Myocyte (in vitro differentiated cells): ENCODE measurements at places on chromosomes 12 and 14. TPM values are rescaled to one million over a fixed set of nuclear protein-coding genes. Genes with fewer than 3 reads are reported as not detected.

- DNase-seq = no peak
Measured at GRCh38 chr12:98194591-98194990, 320.8 kb upstream of the TMPO start.

- no peak for DNase-seq
Measured at GRCh38 chr14:65927931-65928356, 515.4 kb downstream of the FUT8 start.

- DNase-seq = peak; percentile 68
Measured at GRCh38 chr14:64704143-64704742, at the start of gene PLEKHG3. Gene PLEKHG3, plus strand, starts transcription at chr14:64704424. Its CDS starts 23,208 bp downstream, at chr14:64727632.

DNA sequence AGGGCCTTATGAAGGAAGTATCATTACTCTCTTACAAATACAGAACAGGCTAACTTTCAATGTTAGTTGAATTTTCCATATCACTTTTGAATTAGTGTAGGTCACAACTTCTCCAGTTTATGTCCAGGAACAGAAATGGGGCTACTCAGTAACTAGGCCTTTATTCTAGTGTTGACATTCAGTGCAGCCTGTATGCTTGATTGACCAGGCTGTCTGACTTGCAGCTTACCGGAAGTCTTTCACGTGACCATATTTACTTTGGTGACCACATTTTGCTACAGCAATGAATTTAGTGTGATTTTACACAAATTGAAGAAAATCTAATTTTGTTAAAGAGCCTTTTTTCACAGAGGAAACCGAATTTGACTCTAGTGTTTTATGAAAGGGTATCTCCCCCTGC is 12.4 kb downstream of the MTERF2 start:
- DNase-seq = no peak

DNA sequence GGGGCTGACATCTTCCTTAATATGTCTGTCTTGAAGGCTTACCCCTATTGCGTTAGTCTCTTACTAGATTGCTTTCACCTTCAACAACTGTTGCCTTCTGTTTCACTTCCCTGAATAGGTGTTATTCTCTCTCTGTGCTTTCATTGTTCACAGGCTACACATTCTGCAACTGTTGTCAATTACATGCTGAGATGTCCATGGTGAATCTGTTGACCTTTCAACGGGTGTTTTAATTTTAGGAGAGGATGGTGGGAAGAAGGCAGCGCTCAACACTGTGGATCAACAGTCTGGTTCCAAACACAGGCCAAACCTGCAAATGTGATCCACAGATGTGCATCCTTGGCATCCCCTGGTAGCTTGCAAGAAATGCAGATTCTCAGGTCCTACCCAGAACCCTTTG is 101.9 kb downstream of the DACT1 start:
- DNase-seq = no peak

- peak; percentile 14 for DNase-seq
Measured at GRCh38 chr14:83575301-83575700, 1954.6 kb upstream of the FLRT2 start.

DNA sequence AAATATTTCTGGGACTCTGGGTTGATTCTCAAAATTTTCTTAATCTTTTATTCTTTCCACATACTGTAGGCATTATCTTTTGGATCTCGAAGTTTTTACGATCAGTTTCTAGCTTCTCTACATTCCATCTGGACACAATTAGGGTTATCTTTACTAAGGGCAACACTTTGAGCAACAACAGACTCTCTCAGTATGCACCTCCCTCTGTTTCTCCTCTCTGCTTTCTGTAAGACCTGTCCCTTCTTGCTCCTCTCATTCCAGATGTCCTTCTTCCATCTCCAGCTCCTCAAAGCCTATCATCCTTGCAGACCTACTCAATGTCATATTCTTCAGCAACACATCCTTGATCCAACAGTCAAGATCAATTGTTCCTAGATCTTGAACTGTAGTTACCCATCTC is 457.0 kb downstream of the SLC6A15 start:
- no peak for DNase-seq

- DNase-seq = peak; percentile 34
Measured at GRCh38 chr12:4153343-4153892, 120.1 kb upstream of the CCND2 start.

DNA sequence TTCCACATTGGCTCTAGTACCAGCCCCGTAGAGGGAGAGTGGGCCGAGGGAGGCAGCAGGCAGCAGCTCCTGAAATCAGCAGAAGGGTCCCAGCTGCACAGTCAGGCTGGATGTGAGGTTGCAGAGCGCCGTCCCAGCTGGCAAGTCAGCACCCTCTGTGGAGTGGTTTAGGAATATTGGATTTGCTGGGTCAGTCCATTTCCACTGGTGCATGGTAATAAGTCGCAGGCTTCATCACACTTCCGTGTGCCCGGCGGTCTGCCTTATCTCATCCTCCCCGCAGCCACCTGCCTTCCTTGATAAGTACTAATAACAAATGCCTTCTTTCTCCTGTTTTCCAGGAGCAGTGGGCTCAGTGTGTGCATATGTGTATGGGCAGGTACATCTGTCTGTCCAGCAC is 112.9 kb downstream of the TSPAN9 start:
- no peak for DNase-seq

DNA sequence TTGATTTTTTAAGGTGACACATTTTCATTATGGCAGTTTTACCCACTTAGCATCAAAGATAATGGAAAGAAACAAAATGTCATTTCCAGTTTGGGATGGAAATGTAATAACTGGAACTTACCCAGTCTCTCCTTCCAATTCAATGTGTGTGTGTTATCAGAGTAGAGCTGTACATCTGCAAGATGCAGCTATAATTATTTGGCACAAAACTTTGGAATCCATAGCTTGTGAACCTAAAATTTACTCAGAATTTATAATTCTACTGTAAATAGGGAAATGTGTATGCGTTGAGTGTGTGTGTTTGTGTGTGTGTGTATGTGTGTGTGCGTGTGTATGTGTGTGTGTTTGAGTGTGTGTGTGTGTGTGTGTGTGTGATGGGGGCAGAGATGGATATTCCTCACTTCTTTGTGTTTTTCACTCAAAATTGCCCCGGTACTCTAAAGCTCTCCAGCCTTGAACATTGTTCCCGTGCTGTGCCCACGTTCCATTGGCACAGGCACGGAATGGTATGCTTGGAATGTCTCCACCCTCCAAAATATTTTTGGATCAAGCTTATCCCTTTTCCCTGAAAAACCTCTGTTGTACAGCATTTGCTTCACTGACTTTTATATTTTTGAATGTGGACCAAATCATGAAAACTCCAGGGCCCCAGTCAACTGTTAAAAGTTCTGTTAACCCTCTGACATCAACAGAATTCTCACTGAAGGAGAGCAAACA is 150.2 kb upstream of the BMP4 start:
- DNase-seq = peak; percentile 78

DNA sequence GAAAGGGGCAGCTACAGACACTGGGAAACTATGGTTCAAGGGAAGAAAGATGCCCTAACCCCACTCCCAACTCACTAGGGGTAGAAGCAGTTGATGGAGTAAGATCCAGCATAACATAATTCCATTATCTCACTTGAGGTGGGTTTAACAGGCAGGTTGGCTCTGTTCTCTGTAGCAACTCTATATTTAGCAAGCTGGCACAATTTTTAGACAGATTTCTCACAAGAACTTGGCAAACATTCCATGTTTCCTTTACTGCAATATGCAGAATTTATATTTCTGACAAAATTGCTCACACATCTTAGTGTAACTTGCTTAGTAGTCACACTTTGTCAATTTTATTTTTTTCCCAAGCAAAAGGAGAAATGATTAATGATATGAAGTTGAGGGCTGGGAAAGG is 475.4 kb downstream of the RMST start:
- DNase-seq = no peak

DNA sequence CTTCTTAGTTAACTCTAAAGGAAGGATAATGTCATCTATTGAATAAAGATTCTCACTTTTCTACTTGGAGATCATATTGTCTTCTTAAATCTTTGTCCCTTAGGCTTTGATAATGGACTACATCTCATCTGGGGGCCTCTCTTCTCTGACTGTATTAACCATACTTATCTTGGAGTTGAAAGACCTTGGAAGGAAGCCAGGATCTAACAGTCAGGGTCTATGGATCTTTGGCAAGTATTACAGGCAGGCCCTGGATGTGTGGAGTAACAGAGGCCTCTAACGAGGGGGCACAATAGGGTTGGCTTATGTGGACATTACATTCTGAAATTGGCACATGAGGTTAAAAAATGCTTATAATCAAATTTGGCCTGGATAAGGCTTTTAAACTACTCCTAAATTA is 513.8 kb downstream of the NRXN3 start:
- DNase-seq = no peak

- DNase-seq = no peak
Measured at GRCh38 chr14:77878783-77879182, 78.9 kb downstream of the ADCK1 start.

- no peak for DNase-seq
Measured at GRCh38 chr12:128474916-128475315, 207.9 kb downstream of the TMEM132C start.

- peak; percentile 25 for DNase-seq
Measured at GRCh38 chr14:90760591-90761316, 55.5 kb downstream of the TTC7B start.

GRCh38 chr14:81529391-81529790 is 4.3 kb downstream of the SEL1L start:
- no peak for DNase-seq

DNA sequence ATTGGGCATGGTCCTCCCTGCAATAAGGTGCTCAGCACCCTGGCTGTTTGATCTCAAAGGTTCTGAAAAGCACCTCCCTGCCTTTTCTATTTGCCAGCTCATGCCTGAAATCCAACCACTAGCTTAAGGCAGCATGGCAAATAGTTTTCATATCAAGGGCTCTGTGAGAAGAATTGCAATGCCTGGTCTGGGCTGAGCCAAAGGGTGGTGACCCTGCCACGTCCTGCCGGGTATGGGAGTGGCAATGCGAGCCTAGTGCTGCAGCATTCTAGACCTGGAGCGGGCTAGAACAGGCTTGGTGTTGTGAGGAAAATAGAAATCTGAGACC is 2.3 kb upstream of the SCNN1A start:
- DNase-seq = peak; percentile 71

DNA sequence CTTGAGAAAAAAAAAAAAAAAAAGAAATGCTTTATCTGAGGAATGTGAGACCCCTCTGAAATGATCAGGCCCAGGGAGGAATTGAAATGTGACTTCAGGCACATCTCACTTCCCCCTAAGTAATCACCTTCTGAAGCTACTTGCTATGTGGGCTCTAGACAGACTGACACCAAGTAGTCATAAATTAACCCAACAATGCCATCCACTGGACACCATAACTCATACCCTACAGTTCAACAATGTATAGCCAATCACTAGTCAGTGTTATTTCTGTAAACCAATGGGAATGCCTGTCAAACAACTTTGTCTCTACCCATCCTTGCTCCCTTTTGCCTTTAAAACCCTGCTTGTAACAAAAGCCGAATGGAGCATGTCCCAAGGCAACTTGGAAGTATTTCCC is 182.7 kb upstream of the TMPO start:
- no peak for DNase-seq

DNA sequence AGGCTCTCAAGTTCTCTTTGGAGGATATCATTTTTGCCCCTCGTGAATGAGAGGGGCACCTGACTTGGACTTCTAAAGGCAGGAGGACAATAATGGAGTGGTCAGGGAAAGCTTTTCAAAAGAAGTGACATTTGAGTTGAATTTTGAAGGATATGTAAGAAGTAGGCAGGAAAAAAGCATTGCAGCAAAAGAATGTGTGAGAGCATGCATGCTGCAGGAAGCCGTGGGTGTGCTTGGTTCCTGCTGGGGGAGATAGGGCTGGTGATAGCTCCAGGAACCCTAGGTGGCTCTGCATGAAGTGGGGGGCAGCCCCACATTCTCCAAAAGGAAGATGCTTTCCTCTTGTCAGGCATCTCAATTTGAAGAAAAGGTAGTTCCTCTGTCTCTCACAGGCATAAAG is 23.1 kb downstream of the ACVR1B start:
- no peak for DNase-seq

- DNase-seq = peak; percentile 67
Measured at GRCh38 chr12:16003460-16003859, 92.3 kb downstream of the DERA start.

DNA sequence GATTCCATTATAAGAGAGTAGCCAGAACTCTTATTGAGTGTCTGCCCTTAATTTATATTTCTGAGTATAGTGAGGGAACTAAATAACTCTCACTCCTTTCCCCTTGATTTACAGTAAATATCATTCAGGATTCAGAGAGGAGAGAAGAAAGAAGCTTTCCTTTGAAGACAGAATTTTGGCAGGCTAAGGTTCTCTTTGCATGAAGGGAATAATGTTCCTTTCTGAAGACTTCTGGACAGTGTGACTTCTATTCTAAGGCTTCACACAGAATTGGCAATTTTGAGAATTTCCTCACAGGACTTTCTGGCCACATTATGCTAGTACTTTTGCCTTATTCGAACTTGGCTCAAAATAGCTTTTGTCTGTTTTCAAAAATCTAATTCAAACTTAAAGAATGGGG is 352.2 kb upstream of the FBXO33 start:
- no peak for DNase-seq

GRCh38 chr14:69986336-69986735 is 107.1 kb downstream of the SMOC1 start:
- DNase-seq = no peak

Gene OVCH1
- total RNA-seq = 0.10 and 0.64 TPM in 2 replicates

Gene TMEM30B
- 0.16 and 0.62 TPM in 2 replicates for total RNA-seq

Gene TSPAN11
- 0.16 TPM in 2 replicates for total RNA-seq

Gene PLEK2
- not detected in 2 replicates for total RNA-seq

Gene ZBTB25
- total RNA-seq = 4.5 and 5.5 TPM in 2 replicates

Gene ASPG
- not detected in 2 replicates for total RNA-seq

Gene ARG2
- total RNA-seq = 0.88 and 3.8 TPM in 2 replicates
